Small intestine (tissue), 16 donors: ENCODE measurements at places on chromosomes 1 and 21.
A peak's percentile ranks its signal among the peaks of the same experiment; 100 is the strongest.

DNA sequence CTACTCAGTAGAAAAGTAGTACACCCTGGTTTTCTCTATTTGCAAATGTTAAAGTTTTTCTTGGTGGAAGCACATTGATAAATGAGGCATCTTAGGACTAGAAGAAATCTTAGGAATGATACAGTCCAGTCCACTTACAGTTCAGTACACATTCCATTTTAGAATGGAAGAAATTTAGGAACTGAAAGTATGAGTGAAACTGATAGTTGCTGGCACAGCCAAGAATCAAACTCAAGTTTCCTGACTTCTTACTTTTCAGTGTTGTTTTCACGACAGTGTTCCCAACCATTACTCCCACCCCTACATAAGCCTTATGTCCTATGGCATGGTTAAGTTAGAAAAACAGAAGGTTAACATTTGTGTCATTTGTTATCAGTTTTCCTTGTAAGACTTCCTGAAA is 258.5 kb downstream of the BACH1 start:
- DNase-seq = no peak

DNA sequence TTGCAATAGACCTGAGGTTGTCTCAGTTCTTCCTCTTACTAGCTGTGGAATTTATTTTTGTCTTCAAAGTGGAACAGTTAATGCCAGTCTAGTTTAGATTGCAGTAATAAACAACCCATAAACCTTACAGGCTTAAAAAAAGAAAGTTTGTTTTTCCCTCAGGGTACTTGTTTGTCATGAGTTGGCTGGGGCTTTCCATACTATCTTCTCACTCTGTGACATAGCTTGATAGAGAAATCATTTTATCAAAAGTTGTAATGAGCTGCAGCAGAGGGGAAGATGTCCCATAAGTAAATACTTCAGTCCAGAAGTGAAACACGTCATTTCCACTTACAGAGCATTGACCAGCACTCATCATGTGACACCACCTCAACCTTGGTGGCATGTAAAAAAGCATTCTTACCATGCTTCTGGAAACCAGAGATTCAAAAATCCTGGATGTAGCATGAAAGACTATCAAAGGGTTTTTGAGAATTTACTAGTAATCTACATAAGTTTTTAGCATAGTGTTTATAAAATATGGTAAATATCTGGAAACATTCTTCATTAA is 62.8 kb upstream of the COL11A1 start:
- DNase-seq = no peak

DNA sequence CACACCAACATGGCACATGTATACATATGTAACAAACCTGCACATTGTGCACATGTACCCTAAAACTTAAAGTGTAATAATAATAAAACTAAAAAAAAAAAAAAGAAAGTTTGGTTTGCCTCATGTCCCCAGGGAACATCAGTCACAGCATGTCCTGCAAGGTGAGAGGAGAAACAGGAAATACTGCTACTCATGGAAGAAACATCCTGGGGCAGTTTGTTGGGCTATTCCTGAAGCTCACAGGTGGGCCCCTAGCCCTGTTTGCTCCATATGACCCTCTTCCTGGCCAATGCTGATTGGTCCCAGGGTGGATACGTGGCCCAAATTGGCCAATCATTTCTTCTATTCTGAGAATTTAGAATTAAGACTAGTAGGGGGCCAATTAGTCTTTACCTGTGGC is 103.4 kb upstream of the ADAR start:
- DNase-seq = no peak

- no peak for DNase-seq
These were observed 7.5 kb downstream of the PCSK9 start for GRCh38 chr1:55046871-55047270.

- no peak for DNase-seq
These were observed 4.1 kb downstream of the ANGPTL3 start for GRCh38 chr1:62601457-62601856.

- DNase-seq = peak; percentile 82
These were observed 332.9 kb downstream of the BARHL2 start for GRCh38 chr1:90384193-90384592.
